ENCODE measurements at places on chromosomes 2 and 18.

GRCh38 chr18:58269931-58270330, 225.9 kb downstream of the NEDD4L start:
- no peak for DNase-seq

GRCh38 chr18:50871846-50872245, 7.1 kb upstream of the ME2 start:
- no peak for DNase-seq

DNA sequence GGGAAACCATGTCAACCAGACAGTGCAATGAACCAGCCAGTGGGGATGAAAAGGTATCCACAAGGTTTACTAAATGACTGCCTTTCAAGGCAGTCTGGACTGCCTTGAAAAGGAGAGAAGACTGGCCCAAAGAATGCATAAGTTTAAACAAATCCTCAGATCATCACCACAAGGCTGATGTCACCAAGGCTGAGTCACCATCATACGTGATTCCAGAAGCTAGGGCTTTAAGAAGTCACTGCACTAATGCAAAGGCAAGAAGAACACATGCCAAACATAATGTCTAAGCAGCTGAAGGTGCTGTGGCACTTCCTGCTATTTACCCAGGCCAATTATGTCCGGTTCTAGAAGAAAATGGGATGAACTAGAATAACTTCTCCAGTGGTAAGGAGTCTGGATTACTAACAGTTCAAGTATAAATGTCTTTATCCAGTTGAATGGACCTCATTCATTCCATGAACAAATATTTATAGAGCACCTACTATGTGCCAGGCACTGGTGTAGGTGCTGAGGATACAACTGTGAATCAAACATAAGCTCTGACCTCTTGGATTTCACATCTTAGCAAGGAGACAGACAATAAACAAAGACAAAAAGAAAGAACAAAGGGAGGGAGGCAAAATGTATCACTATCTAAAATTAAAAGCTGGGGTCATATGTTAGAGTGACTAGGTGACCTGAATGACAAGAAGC, 37.6 kb upstream of the ONECUT2 start:
- no peak for DNase-seq

DNA sequence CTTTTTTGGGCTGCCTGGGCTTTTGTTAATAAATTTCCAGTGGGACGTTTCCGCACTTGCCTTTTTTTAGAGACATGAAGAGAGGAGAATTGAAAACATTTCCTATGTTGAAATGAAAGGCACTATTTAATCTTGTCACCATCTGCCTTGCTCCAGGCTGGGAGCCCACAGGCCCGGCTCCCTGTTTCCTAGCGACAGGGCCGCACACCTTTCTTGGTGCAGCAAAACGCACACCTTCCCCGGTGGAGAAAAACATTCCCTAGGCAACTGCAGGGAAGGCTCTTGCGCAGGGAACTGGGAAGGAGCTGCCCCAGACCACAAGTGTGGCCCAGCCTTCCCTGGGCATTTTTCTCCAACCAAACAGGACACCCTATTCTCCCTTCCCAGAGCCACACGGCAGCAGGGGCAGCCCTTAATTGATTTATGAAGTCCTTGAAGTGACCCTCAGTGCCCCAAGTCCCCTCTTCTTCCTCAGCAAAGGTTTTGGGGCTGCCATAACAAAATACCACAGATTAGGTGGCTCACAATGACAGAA, 132.9 kb upstream of the MSH6 start:
- no peak for DNase-seq

GRCh38 chr18:36899289-36899688, 70.4 kb downstream of the KIAA1328 start:
- DNase-seq: no peak

DNA sequence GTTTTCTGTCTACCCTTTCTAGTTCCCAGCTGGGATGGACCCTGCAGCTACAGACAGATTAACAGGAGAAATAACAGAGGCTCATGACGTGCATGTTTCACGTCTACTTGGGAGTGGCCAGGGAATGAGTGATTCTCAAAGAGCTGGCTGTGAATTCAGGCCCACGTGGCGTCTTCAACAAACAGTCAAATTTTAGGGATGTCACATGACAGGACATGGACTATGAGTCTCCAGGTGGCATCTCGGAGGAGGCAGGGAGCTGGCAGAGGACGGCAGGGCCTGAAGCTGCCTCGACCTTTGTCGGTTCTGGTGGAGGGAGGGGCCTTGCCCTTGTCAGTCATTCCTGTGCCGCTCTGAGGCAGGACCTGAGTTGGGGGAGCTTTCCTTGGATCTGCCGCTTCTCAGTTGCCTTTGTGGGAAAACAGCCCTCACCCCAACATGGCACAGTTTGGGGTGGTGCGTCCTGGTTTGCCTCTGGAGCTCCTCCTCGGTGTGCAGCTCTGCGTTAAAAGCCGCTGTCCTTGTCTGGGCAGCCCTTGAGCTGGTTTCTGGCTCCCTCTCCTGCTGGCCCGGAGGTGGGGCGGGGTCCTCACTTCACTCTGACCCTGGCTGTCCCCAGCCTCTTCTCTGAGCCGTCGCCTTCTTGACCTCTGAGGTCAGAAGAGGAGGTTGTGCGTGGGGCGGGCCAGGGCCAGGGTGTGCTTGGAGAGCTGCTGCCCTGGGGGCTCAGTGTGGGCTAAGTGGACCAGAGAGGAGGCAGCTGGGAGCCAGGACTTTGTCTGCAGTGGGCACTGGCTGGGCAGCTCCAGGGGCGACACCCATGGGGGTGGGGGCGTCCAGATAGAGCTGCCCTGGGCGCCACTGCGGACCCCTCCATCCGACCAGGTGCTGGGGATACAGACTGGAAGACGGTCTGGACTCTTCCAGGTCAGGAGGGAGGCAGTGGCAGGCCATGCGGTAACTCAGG, 12.1 kb upstream of the GAL3ST2 start:
- DNase-seq: no peak

DNA sequence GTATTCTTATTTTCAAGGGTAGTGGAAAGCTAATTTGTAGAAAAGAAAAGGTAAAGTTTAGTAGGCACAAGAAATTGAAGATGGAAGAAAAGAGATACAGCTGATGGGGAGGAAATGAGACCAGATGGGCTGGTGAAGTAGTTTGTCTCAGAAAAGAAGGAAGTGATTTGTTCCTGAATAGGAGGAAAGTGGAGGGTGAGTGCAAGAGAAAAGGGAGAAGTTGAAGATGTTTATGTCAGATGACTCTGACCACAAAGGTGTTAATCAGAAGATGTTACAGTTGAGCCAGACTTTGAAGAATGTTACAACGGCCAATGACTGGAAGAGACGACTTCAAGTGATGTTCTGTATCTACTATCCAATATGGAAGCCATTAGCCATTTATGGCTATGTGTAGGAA, 21.2 kb downstream of the ZSCAN30 start:
- no peak for DNase-seq

Data from CD4-positive, alpha-beta T cell treated with Interleukin-4 for 4 hours (primary cell).